DMS53 (cell line): ENCODE measurements at places on chromosomes 7 and 10.
A peak's percentile ranks its signal among the peaks of the same experiment; 100 is the strongest.

GRCh38 chr10:102661658-102662028 is 17.4 kb downstream of the TRIM8 start:
- DNase-seq: peak; percentile 77

GRCh38 chr10:1202343-1202742 is 146.2 kb downstream of the WDR37 start:
- DNase-seq: no peak

- DNase-seq: peak; percentile 39
Measured at GRCh38 chr7:101058355-101058754, 26.9 kb upstream of the TRIM56 start.

DNA sequence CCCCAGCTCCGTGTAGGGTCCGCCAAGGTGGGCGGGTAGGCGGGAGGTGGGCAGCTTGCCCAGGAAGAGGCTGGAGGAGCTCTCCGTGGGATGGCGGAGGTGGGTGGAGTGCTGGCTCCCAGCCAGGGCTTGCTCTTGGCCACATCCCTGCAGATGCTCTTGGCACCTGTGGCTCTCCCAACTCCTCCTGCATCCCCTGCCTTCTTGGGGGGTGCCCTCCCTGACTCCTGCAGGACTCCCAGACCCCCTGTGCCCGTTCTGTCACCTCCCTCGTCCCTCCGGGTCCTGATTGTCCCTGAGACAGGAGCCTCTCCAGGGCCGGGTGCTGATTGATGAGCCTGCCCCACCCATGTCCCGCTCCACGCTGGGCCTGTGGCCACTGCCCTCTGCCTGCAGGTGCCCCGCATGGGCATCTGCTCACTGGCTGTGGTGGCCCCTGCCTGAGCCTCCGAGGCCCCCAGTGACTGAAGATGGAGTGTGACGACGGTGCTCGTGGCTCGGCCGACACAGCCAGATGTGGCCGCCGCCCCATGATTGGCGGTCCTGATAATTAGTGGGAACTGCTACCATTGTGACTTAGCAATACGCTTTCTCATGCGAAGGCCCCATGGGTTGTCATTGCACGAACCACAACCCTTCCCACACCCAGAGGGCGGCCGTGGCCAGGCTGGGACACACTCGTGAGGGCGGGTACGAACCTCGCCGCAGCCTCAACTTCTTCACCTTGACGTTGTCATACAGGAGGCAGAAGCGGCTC is 23.6 kb downstream of the CFAP46 start:
- DNase-seq: no peak

GRCh38 chr10:36538953-36539586 is 586.3 kb upstream of the ANKRD30A start:
- no peak for DNase-seq

- no peak for DNase-seq
Measured at GRCh38 chr7:108234971-108235450, 104.8 kb upstream of the LAMB4 start.

DNA sequence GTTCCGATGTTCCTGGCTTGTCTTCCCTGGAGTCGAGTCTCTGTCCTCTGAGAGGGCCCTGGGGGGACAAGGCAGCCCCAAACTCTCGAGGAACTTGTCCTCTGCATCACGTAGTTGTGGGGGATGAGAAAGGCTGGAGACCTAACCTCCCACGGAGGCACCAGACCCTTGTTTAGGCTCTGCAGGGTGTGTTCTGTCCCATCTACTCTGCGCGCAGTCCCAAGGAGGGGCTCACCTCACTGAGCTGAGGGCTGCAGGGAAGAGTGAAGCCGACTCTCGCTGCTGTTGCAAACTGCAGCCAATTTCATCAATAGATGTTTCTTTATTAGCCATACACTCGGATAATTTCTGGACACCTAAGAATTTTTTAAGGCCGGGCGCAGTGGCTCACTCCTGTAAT is 186.7 kb upstream of the ADARB2 start:
- no peak for DNase-seq

DNA sequence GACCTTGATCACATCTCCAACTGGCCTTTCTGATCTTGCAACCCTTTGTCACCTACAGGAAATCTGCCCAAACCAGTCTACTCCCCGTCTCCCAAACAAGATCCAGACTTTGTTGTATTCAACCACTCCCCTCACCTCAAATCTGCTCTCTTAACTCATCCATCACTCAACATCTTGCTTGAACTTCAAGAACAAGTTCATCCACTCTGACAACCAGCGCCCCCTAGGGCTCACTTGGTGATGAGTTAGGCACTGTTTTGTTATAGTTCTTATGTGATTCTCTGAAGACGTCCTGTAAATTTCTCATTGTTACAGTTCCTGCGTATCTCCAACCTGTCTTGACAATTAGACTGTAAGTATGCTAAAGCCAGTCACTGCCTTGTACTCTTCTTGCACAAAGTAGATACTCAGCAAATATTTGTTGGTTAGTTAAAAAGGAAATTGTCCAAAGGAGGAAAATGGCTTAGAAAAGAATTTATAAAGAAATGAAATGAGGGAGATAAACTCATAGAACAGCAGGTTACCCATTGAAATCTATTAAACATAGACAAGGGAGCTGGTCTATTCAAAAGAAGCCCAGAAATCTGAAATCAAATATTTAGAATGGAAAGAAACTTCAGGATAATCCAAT is 5.3 kb downstream of the FRMD4A start:
- peak; percentile 82 for DNase-seq

DNA sequence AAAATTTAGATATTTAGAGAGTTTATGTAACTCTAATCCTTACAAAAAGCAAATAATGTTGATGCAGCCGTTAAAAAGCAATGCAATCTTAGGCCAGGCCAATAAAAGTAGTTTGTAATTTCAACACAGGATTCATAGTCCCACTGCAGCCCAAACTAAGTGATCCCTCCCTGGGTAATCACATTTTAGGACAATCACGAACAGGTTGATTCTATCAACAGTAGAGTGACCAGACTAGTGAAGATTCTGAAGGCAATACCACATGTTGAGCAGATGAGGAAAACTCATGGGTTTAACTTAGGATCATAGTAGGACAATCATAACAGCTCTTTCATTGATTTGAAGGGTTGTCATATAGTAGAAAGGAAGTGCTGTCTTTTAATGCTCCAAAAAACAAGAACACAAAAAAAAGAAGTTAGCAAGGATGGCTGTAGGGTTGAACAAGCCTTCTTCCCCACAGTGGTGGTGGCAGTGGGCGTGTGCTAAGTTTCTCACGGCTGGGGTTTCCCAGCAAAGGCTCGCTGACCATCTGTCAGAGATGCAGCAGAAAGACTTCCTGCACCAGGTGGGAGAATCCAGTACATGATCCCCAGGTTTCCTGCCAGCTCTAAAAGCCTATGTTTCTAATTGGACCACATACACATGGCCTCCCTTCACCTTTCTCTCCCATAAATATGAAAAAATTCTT is 212.2 kb downstream of the CHRM2 start:
- DNase-seq: peak; percentile 24

DNA sequence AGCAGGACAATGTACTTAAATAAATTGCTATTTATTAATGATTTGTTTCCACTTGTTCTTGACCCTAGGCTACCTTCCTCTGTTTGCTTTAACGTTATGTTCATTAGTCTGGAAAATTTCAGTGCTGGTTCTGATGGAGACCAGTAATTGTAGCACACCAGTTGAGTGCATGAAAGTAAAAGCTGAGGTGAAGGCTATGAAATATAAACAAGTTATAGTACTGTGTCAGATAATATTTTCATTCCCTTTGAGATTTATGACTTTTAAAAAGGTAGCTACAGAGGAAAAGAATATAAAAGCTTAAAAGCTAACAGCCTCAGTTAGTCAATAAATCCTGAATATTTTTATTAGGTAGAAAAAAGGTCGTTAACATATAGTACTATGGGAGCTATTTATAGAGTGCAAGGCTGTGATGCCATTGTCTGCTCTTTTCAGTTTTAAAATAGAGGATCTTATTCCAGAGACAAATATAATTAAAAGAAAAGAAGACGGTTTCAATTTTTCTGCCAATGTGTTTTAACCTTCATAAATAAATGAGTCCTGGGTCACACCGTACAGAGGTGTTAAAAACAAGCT is 351.8 kb upstream of the ETV1 start:
- no peak for DNase-seq

DNA sequence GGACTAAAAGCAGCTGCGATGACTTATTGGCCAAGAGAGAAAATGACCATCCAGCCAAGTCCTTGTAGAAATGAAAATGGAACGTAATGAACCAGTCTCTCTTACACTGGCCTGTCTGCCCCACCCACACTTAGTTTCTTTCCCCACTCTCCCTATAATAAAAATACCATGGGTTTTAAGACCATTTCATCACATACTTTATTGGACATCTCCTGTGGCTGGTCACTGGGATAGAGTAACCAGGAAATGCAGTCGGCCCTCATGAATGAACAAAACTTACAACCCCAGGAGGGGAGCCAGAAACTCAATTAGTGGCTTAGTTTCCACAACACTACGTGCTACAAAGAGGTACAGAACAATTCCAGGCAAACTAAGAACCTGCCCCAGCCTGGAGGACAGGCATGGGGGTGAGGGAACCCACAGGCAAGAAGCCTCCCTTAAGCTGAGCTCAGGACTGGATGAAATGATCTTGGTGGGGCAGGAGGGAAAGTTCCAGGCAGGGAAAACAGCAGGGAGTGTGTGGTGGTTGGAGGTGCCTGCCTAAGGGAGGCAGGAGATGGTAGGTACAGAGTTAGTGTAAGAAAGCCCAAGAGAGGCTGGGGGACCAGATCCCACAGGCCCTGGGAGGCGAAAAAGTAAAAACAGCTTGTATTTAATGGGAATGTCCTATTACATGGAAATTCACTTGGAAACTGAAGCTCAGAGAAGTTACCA is 29.6 kb downstream of the MKI67 start:
- DNase-seq: no peak

DNA sequence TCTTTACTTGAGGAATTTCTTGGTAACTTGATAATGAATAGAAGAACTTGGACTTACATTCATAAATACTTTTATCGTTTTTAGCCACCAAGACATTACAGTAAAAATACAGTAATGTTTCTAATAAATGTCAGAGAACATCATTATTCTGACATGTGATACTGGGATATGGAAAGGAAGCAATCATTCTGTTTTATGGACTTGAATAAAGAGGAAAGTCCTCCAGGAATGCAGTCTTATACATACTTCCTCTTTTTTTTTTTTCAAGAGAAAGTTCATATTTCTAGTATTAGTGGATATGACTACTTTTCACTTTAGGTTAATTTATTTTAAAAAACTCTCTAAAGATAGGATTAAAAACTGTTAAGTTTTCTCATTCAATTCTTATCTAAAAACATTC is 220.0 kb upstream of the SEMA3C start:
- no peak for DNase-seq

DNA sequence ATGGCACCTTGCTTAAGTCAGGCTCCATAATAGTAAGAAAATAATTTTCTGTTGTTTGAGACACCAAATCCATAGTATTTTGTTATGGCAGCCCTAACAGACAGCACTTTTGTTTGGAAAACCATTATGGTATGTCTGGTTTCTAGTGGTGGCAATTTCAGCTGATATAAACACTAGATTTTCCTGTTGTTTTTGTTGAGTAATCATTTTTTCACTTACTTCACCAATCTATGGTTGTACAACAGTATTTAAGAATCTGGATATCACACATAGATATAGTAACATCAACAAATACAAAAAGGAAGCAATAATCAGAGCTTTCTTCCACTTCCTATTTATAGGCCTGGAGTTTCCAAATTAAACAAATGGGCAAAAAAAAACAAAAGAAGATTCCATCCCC is 725.8 kb upstream of the POM121L12 start:
- DNase-seq: no peak

DNA sequence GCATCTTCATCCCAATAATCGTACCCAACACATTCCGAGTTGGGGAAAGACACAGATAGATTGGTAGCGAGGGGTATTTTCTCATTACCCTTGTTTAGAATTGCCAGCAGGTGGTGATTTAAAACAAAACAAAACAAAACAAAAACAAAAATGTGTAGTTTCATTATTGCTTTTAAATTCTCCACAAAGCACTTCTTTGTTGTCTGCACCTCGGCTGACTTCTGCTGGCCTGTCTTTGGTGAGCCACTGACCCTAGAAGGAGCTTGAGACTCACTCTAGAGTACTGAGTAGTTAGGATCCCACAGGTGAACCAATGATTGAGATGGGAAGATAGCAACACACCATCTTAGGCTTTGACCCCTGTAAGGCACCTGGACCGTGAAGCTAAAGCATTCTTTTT is 105.4 kb upstream of the BET1 start:
- DNase-seq: peak; percentile 15

- no peak for DNase-seq
Measured at GRCh38 chr7:99000904-99001465, 122.7 kb downstream of the TRRAP start.

GRCh38 chr10:63977329-63977923 is 456.2 kb downstream of the REEP3 start:
- DNase-seq: peak; percentile 81

DNA sequence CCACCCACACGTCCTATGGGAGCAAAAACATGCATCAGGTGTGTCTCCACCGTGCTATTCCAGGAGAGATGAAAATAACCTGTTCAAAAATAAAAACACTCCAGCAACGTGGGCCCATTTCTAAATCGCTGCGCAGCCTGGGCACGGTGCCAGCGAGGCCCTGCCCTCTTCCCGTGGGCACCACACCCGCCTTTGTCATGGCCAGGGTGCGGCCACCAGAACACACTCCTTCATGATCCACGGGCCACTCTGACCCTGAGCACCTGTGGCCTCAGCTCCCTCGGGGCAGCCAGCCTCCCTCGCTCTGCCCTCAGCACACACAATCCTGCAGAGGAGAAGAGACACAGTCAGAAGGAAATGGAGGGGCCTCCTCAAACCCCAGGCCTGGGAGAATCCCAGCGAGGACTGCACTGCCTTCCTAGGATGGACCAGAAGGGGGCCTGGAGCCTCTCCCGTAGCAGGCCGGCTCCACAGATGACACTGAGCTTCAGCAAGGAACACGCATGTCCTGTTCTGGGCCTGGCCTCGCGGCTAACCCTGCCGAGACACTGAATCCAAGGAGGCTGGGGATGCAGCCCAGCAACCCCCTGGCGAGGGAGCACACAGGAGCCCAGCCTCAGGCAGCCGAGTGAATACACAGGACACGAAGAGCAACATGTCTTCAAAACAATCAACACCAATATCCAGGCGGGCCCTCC is 169.0 kb downstream of the MAD1L1 start:
- no peak for DNase-seq

GRCh38 chr7:25260862-25261494 is 32.7 kb upstream of the NPVF start:
- DNase-seq: no peak
